Activated T-cell treated with anti-CD3 and anti-CD28 coated beads, Interleukin-2, amount 50 U/mL, for 24 hours (primary cell): ENCODE measurements at places on chromosomes 16 and 17.

- no peaks in the 10 kb centered on the region for H3K27me3 ChIP-seq
- H3K27ac ChIP-seq, result no peak overlapping the region
- no peak overlapping the region for H3K4me3 ChIP-seq
- H3K4me1 ChIP-seq, result peaks cover 34% of the 10 kb centered on the region
Measured at GRCh38 chr17:10726196-10726595, 3.6 kb downstream of the TMEM220 start.

DNA sequence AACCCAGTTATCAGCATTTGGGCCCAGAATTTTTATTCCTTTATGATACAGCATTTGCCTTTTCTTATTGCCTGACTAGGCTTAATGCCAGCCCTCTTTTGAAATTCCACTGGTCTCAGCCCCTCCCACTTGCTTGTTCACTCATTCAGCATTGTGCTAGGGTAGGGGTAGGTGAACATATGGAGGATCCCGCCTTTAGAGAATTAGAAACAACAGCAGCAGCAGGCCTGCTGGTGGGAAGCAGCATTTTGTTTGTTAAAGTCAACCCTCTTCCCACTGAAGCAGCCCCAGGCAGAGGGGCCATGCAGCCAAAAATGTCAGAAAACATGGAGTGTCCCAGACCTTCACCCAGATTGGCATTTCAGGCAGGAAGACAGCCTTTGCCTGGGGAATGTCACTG lies 1355.2 kb downstream of the CDH8 start:
- no peaks in the 10 kb centered on the region for H3K36me3 ChIP-seq
- DNase-seq, result no peak
- H3K4me1 ChIP-seq, result no peaks in the 10 kb centered on the region
- no peak overlapping the region for H3K4me3 ChIP-seq
- no peaks in the 10 kb centered on the region for H3K27me3 ChIP-seq

GRCh38 chr16:1157639-1158455 lies 4.9 kb downstream of the CACNA1H start:
- no peak overlapping the region for H3K4me3 ChIP-seq
- peaks cover 2% of the 10 kb centered on the region for H3K4me1 ChIP-seq
- H3K27ac ChIP-seq, result no peak overlapping the region
- H3K36me3 ChIP-seq, result no peaks in the 10 kb centered on the region
- DNase-seq, result no peak

GRCh38 chr17:17144916-17145665 lies 61.0 kb downstream of the PLD6 start:
- H3K27ac ChIP-seq, result peak overlapping the region; percentile 59
- H3K4me1 ChIP-seq, result peaks cover 11% of the 10 kb centered on the region
- no peak for DNase-seq
